Activated CD8-positive, alpha-beta memory T cell treated with anti-CD3 and anti-CD28 coated beads, Interleukin-2, amount 50 U/mL, for 48 hours (primary cell): ENCODE measurements at places on chromosomes 4 and X.
A peak's percentile ranks its signal among the peaks of the same experiment; 100 is the strongest.

- no peak for DNase-seq
These were observed 70.1 kb downstream of the UNC5C start for GRCh38 chr4:95478679-95479078.

- DNase-seq: no peak
These were observed 683.6 kb upstream of the TENM3 start for GRCh38 chr4:181559637-181560036.

DNA sequence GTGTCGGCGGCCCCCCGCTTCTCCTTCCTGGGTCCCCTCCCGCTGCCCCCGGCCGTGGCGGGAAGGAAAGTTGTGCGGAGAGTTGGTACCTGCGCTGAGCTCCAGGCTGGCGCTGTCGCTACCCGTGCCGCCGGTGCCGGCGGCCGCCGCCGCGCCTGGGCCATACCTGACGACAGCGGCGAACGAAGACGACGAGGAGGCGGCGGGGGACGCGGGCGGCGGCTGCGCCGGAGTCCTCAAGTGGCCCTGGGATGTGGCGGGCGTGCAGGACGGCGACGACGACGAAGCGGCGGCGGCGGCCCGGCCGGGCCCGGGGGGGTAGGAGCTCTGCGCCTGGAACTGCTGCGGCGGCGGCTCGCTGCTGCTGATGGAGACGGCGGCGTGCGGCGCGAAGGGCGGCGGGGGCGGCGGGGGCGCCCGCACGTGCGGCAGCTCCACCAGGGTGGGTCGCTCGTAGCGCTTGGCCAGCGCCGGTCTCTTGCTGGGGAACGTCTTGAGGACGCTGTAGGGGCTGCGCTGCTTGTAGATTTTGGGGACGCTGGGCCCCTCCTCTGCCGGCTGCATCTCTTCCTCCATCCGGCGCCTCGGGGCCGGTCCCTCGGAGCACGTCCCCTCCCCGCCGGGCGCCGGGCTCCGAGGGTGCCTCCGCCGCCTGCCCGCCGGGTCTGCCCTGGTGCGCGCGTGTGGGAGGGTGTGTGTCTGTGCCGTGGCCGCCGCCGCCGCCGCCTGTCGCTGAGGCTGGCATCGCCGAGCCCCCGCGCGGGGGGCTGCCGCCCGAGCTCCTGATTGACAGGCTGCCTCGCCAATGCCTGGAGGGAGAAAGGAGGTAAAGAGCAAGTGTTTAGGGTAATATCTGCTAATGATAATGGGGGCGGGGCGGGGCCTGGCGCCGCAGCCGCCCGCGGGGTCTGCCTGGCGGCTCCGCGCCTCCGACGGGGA, 618 bp downstream of the BEND4 start:
- DNase-seq: peak; percentile 62

DNA sequence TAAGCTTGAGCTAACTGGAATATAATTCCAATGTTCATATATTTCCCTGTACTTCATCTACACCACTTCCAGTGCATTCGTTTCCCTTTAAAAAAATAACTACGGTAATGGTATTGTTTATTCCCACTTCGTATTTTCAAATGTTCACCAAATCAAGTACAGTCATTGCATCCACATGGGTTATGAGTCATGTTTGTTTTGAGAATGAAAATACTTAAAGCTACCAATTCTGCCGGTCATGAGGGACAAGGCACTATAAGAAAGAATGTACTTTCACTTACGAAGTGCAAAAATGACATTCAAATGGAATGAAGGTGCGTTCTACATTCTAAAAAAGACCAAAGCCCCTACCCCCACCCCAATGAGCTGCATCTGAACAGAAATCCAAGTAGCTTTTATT, 174.4 kb upstream of the FGF13 start:
- no peak for DNase-seq

- no peak for DNase-seq
These were observed 79.1 kb downstream of the FAT4 start for GRCh38 chr4:125393825-125394224.

- DNase-seq: no peak
These were observed 45.9 kb downstream of the GAK start for GRCh38 chr4:886244-886643.

DNA sequence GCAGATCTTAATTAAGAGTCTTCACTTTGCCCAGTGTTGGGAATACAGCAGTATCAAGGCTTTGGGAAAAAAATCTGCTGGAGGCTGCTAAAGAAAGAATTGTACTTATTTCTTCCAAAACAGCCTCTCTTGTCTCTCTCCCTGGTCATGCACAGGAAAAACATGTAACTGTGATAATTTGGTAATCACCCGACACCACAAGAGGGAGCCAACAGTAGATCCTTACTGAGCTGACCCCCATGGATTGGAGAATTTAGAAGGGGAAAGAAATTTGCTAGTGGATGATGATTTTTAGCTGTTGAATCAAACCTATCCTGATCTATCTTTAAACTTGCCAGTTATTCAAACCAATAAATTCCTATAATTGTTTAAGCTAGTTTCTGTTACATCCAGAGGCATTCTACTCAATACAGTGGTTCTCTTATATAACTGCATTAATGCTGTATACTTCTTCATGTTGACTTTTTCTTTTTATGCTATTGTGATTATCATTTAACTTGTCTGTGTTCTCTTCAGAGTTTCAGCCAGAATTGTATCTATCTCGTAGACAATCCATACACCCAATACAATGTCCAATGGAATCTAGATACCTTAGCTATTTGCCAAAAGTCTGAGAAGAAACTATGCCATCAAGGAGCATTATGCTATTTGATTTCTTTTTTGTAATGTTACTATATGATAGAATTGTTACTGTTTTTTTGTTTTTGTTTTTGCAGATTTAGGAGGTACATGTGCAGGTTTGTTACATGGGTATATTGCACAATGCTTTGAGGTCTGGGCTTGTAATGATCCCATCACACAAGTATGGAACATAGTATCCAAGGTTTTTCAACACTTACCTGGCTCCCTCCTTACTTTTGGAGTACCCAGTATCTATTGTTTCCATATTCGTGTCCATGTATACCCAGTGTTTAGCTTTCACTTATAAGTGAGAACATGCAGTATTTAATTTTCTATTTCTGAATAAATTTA, 31.3 kb upstream of the ARHGEF38 start:
- no peak for DNase-seq

DNA sequence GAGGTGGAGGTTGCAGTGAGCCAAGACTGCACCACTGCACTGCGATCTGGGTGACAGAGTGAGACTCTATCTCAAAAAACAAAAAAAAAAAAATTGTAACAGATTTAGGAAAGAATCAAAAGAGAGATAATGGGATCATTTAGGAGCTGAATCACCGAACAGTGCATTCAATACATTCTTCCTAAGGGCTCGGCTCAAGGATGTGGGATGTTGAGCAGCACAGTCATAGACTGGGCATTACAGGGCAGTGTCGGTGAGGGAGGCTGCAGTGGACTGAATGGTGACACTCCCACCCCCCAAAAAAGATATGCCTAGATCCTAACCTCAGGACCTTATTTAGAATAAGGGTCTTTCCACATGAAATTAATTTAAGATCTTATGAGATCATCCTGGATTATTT, 70.0 kb downstream of the EVC2 start:
- DNase-seq: no peak

- DNase-seq: no peak
These were observed 56.9 kb downstream of the SOWAHB start for GRCh38 chr4:76841026-76841425.

- no peak for DNase-seq
These were observed 231.3 kb upstream of the GPRIN3 start for GRCh38 chr4:89538886-89539285.

DNA sequence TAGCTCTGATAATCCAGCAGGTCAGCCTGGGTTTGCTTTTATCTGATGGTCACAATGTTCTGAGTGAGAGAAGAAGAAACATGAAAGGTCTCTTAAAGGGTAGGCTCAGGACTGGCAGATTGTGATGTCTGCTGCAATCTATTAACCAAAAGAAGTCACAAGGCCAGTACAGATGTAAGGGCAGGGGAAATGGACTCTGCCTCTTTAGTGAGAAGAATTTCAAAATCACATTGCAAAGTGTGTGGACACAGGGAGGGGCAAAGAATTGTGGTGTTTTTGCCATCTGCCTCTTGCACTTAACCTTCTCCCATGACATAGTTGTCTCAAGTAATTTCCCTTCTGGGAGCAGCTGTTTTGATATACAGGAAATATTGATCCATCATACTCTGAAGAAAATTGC, 40.9 kb downstream of the IL1RAPL1 start:
- DNase-seq: no peak

- DNase-seq: no peak
These were observed 122.5 kb downstream of the SPATA18 start for GRCh38 chr4:52173470-52174045.

GRCh38 chr4:113053883-113054282, 4.4 kb downstream of the ANK2 start:
- DNase-seq: no peak

- no peak for DNase-seq
These were observed 55.5 kb upstream of the SMIM10 start for GRCh38 chrX:134935276-134935675.

DNA sequence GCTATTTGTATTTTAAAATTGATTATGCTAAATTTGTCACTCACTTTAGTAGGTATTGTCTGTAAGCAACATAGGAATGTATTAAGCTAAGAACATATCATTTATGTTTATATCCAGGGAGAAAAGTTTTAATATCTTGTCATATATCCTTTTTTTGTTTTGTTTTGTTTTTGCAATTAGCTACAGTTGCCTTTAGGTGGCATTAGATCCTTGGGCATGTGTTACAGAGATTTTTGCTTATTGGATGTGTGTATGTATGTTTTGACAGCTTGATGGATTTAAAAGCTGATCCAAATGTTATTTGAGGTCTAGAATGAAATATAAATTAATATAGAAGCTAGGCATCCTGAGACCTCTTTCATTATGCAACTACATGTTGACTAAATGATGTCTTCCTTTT, 36.1 kb upstream of the OTUD4 start:
- DNase-seq: no peak

DNA sequence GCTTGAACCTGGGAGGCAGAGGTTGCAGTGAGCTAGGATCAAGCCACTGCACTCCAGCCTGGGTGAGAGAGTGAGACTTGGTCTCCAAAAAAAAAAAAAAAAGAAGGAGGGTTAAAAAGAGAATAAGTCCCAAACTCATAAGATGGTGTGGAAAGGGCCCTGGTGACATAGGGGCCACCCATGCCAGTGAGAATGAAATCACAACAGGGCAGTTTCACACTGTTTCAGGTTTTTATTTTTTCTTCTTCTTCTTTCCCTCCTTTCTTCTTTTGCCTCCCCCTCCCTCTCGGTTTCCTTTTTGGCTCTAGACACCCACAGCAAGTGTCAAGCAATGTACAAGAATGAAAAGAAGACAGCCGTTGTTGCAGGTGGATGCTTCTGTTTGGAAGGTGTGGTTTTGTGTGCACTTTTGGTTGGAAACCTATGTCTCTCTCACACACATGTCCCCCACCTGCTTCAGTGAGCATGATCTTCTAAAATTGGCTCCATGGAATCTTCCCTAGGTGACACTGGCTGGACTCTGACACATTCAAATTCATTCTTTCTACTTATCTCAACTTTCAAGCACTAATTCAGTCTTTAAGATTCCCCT, 14.4 kb upstream of the TLR8 start:
- no peak for DNase-seq

- DNase-seq: peak; percentile 57
These were observed at the start of gene DCHS2 for GRCh38 chr4:154491341-154492271. TSS of gene DCHS2 (minus strand) at chr4:154491799. CDS start at chr4:154491355, 444 bp downstream.

GRCh38 chr4:52572936-52573485, 86.1 kb downstream of the USP46 start:
- DNase-seq: no peak

- no peak for DNase-seq
These were observed 56.0 kb upstream of the TECRL start for GRCh38 chr4:64465263-64465662.

GRCh38 chr4:87949961-87950360, 25.6 kb upstream of the SPP1 start:
- no peak for DNase-seq

GRCh38 chr4:83320548-83320947, 14.1 kb downstream of the HPSE start:
- DNase-seq: peak; percentile 61

GRCh38 chr4:176814770-176815169, 22.0 kb upstream of the VEGFC start:
- no peak for DNase-seq

DNA sequence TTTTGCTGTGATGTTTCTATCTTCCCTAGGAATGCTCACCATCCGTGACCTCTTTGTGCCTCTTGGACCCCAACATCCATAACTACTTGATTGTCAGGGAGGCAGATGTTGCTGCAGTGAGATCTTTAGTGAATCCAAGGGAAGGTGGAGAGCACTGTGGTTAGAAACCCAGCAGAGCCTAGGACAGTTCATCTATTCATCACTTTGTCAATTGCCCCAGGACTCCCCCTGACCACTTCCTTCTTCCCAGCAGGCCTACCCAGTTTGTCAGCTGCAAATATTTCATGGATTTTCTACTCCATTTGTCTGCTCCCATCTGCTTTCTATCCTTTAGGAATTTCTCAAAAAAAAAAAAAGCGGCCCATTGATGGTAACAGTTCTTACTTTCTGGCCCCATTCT, 942.8 kb downstream of the PCDH7 start:
- no peak for DNase-seq

DNA sequence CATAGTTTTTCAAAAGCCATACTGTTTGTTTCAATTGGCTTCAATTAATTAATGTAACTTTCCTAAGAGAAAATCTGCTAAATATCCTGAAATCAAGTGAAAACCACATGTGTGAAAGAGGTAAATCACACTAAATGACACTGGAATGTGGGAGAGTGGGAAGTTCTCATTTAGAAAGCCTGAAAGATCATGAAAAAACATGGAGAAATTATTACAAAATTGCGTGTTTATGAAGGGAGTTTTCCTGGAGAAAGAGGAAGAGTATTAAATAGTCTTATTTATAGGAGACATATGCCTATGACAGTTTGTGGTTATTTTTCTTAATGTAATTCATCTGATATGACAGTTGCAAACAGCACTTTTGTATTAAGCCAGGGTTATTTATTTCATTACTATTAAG, 183.7 kb downstream of the DKK2 start:
- no peak for DNase-seq

DNA sequence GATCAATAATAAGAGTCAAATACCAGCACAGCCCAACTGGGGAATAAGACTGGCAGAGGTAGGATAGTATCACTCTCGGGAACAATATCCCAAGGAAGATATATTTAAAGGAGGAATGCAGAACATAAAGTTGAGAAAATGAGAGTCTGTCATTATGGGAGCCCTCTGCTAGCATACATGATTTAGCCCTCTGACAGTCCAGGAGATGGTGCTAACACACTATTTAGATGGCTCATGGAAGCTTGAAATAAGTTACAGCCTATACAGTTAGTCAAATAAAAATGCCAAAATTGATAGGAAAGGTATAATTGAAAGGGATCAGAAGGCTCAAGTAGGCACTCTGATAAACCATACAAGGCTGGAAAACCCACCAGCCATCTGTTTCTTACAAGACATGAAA, 201.0 kb upstream of the NEIL3 start:
- DNase-seq: no peak

- no peak for DNase-seq
These were observed 1.4 kb upstream of the HHIP start for GRCh38 chr4:144644368-144645101.
